Activated CD4-positive, alpha-beta T cell treated with anti-CD3 and anti-CD28 coated beads for 36 hours (primary cell): ENCODE measurements at places on chromosomes 5 and 9.

- DNase-seq: peak; percentile 35
Measured at GRCh38 chr9:94952565-94953373, 226.3 kb downstream of the AOPEP start.

DNA sequence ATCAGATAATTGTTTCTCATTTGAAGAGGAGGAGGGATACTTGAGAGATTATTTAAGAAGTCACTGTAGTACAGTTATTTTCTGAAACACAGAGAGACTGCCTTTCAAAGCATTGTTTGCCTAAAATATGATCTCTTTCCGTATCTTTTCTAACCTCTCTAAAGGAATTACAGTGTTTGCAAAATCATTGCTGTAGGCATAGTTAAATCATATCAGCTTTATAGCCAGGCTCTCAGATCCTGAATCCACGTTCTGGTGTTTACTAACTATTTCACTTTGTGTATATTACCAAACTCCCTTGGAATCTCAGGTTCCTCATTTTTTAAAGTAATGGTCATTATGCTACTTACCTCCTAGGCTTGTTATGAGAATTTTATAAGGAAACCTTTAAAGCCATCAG, 1151.6 kb upstream of the CDH9 start:
- no peak for DNase-seq

- no peak for DNase-seq
Measured at GRCh38 chr5:139275536-139275935, 18.0 kb upstream of the MATR3 start.

DNA sequence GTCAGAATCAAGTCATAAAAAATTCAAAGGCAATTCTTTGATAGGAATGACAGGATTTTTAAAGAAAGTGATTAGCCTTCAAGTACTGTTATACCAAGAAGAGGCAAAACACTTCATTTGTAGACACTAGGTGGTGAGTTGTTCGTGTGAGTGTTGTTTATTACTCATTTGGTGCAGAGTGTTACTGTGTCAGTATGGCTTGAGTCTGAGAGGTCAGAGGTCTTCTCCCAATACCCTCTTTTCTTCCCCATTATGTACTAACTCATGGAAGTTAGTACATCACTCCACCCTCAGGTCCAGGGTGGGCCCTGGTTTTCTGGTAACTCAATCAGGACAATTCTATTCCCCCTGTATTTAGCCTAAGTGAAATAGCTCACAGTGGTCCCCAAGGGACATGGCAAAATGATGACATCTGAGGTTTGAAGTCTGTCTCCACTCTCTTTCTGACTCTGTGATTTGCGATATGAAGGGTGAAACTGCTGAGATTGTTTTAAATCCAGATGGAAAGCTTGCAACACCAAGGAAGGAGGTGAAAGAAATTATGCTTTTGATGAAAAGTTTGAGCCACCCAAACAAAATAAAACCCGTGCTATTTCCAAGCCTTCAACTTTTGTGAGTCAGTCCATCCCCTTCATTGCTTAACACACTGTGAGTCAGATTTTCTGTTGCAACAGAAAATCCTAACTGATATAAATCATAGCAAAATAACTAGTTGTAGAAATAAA, 56.8 kb downstream of the NUDT12 start:
- no peak for DNase-seq

GRCh38 chr9:131447148-131447547, 53.3 kb downstream of the PRRC2B start:
- no peak for DNase-seq

GRCh38 chr9:81431641-81432040, 257.7 kb downstream of the TLE1 start:
- no peak for DNase-seq

DNA sequence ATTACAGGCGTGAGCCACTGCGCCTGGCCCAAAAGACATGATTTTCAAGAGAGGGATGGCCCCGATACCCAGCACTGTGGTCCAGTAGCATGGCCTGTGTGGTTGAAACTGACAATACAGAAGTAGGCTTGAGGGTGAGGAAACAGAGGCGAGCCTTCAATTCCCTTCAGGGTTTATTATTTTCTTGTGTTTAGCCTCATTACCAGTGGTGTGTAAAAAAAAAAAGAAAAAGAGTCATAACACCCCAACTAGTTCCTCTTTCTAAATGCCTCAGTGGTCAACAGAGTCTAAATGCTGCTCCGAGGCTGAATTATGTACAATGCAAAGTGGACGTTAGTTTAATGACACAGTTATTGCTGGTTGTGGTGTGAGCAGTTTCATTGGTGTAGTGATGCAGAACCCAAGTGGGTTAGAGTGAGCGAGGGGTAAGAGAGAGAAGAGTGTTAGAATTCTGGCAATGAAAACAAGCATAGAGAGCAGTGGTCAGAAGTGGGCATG, 58.8 kb downstream of the SNX30 start:
- no peak for DNase-seq

GRCh38 chr9:34267660-34268059, 61.4 kb downstream of the KIF24 start:
- DNase-seq: no peak

DNA sequence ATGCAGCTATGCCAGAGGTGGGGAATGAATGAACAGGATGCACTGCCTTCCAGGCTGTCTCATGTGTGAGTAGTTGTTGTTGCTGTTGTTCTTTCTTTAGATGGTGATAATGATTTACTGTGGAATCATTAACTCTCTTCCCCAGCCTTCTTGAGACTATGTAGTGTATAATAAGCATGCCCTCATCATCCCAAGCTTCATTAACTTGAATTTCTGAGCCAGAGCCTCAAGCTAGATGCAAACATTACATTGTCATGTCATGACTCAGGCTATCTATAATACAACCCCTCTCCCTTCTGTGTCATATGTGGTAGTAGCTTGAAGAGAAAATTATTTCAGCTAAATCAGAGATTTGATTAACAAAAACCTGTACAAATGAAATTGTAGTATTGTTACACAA, 10.0 kb upstream of the ADAMTSL1 start:
- no peak for DNase-seq

DNA sequence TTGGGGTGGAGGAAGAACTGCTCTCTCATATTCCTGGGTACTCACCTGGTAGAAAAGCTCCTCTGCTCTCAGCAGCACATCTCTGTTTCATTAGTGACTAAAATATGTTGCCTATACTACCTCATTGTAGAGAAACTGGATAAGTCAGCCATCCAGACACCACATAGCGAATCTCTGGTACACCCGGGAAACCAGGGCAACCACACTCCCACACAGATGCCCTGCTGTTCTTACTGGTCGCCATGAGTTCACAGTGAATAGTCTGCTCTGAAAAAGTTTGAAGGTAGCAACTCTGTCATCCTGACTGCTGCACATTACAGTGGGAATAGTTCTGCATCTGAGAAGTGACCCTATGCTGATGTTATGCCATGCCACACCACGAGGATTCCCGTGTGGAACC, 135.0 kb downstream of the ENTREP1 start:
- no peak for DNase-seq

GRCh38 chr5:132110930-132111329, 37.3 kb downstream of the CSF2 start:
- DNase-seq: peak; percentile 33

GRCh38 chr9:117696154-117696553, 8.0 kb upstream of the TLR4 start:
- no peak for DNase-seq

GRCh38 chr9:81077572-81077971, 611.8 kb downstream of the TLE1 start:
- no peak for DNase-seq

- DNase-seq: peak; percentile 12
Measured at GRCh38 chr5:96344678-96345577, 88.1 kb downstream of the PCSK1 start.

DNA sequence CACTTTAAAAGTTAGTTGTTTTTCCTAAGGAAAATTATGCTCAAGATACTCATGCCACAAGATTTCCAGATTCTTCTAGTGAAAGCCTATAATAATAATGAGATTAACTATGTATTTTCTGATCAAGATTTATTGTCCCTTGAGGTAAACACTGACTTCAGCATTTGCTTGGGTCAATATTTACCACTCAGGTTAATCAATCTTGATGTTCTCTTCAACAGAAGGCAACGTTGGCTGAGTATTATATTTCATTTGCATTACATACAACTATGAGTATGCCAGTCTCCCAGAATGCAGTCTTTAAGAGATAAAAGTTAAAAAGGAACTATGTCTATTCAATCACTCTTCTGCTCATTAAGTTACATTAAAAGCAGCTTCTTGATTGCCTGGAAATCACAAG, 115.6 kb downstream of the GPR21 start:
- DNase-seq: no peak

DNA sequence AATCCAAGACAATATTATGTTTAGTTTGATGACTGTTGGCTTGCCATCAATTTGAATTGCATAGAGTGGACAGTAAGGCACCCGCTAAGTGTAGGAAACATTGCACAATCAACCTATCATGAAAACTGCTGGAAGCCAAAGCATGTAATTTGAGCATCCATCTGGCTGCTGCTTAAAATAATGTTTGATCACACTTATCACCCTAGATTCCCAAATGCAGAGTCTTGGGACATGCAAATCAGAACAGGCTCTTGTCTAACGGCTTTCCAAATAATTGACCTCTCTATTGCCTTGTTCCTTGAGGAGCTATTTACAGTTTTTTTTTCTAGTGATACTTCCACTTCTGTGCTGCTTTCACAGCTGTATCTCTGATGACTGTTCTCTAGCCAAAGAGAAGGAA, 342.1 kb downstream of the PRR16 start:
- no peak for DNase-seq

DNA sequence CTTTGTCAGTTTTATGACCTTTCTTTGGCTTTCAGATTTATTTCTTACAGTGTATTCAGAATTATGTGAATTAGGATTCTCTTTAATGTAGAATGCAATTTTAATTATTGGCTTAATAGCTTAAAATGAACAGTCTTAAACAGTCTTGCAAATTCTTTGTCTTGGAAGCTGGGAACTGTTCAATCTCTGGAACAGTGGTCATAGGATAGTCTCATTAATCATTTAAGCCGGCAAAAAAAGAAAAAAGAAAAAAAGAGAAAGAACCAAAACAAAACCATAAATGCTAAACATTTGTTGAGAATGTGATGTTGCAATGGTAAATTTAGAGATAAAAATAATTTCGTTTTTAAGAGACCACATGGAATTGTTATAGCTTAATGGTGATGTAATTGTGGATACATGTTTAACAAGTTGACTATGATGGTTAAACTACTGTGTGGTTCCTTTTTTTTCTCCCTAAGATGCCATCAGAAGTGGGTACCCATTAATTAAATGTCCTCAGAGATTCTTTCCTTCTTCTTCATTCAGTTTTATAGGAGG, 61.6 kb downstream of the NNT start:
- no peak for DNase-seq

GRCh38 chr5:153774686-153775085, 264.0 kb downstream of the FAM114A2 start:
- DNase-seq: no peak

GRCh38 chr5:96302174-96302738, 130.8 kb downstream of the PCSK1 start:
- DNase-seq: no peak

GRCh38 chr5:55306641-55307382, 682 bp downstream of the DHX29 start:
- DNase-seq: no peak

DNA sequence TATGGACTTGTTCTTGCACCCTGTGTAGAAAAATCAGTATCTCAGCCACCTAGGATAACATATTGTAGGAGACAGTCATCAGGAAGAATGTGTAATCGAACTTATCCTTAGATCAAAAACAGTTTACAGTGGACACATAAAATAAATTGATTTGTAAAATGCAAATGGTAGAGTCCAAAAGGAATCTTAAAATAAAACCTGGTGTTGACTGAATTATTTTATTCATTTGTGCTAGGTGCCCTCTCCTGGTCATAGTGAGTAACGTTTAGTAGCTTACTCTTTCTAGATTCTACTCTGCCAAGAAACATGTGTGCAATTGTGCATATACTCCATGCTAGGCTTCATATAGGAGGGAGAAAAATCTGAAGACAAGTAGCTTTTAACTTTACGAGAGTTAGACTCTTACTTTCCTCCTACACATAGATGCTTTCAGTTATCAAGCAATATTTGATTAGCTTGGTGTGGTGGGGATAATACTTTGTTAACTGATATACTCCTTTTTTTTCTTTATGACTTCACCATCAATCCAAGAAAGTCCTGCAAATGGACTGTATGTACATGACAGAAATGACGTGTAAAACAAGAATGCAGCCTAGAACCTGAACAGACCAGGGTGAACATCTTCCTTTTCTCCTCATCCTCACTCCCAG, 23.7 kb upstream of the LOX start:
- no peak for DNase-seq

GRCh38 chr5:170290498-170290897, 7.1 kb downstream of the LCP2 start:
- no peak for DNase-seq

DNA sequence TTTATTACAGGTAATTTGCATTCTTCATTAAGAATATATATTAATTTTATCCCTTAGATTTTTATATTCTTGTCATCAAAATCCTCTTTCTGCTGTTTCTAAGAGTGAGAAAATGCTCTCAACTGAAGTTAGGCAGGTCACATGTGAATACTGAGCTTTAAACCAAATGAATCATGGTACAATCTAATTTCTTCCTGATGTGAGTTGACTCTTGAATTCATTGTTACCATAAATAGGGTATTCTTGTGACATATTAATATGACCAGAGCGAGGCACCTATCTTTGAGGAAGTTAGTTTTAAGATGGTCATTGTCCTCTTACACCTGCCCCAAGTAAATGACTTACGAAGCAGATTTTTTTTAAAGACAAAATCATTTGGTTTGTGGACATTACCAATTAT, 17.4 kb downstream of the C9orf85 start:
- DNase-seq: no peak

- peak; percentile 71 for DNase-seq
Measured at GRCh38 chr9:136741883-136742571, 713 bp downstream of the LCN10 start.

GRCh38 chr5:157748760-157749461, 5.4 kb downstream of the LSM11 start:
- peak; percentile 36 for DNase-seq

DNA sequence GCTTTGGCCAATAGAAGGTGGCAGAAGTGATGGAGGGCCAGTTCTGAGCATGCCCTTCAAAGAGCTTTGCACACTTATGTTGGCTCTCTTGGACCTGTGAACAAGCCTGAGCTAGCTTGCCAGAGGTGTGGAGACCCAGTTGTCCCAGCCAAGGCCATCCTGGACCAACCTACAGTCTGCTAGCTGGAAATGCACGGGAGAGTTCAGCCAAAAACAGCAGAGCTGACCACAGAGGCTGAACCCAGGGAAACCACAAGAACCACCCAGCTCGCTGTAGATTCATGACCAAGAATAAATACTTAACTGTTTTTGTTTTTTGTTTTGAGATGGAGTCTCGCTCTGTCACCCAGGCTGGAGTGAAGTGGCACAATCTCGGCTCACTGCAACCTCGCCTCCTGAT, 65.4 kb upstream of the HAND1 start:
- no peak for DNase-seq
